Effector memory CD8-positive, alpha-beta T cell (primary cell): ENCODE measurements at places on chromosomes 12 and 14.
A peak's percentile ranks its signal among the peaks of the same experiment; 100 is the strongest.

DNA sequence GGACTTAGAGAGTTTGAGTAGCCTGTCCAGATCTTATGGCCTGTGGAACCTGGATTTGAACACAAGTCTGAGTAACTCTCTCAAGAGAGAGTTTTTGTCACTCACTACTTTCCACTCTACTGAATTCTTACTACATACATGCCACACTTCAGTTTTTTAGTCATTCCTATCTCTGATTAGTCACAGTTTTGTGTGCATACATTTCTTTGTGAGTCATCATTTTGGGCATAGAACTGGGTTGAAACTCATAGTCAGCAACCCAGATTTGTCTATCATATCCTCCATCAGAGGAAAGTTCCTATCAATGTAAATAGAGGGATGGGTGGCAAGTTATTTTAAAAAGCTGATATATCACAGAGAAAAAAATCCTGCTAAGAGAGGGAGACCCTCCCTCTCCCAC, 42.9 kb downstream of the FLRT2 start:
- no peak for DNase-seq

DNA sequence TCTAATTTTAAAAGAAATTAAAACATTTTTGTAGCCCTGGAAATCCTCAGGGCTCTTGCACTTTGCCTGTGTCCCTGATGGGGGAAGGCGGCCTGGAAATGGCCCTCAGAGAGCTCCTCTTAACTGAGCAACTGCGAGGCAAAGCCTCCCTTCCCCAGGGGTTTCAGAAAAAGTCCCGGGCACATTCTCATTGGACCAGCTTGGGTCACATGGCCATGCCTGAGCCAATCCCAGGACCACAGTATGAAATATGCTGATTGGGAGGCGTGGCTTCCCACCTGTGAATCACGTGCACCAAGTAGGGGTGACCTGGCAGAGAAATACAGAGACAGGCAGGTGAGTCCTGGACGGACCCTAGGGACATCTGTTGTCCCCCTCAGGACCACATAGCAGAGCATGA, 90.4 kb upstream of the SFSWAP start:
- DNase-seq = no peak

DNA sequence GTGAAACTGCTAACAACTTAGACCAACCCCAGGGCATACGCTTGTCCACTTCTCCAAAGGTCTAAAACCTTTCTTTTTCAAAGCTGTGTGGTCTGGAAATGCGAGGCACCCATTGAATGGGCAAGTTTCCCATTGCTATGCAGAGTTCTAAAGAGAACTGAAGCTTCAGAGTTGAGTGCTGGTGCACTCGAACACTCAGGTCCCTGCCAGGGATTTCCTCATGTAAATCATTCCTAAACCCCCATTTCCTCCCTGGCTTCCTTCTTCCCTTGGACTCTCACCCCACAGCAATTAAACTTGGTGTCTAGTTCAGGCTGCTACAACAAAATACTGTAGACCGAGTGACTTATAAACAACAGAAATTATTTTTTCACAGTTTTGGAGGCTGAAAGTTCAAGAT, 2.2 kb upstream of the PXN start:
- no peak for DNase-seq

DNA sequence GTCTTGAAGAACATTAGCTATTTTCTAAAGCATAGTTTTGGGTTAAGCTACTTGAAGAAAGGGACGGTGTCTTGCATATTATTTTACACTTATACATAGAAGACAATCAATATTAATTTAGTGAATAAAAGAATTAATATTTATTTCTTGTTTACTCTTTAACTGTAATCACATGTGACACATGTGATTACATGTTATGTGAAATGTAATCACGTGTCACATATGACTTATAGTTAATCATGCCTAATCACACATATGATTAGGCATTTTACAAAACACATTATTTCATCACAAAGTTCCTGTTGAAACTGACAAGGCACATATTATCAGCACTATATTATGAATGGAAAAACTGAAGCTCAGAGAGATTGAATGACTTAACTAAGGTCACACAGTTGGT, 4.8 kb downstream of the PAH start:
- no peak for DNase-seq

DNA sequence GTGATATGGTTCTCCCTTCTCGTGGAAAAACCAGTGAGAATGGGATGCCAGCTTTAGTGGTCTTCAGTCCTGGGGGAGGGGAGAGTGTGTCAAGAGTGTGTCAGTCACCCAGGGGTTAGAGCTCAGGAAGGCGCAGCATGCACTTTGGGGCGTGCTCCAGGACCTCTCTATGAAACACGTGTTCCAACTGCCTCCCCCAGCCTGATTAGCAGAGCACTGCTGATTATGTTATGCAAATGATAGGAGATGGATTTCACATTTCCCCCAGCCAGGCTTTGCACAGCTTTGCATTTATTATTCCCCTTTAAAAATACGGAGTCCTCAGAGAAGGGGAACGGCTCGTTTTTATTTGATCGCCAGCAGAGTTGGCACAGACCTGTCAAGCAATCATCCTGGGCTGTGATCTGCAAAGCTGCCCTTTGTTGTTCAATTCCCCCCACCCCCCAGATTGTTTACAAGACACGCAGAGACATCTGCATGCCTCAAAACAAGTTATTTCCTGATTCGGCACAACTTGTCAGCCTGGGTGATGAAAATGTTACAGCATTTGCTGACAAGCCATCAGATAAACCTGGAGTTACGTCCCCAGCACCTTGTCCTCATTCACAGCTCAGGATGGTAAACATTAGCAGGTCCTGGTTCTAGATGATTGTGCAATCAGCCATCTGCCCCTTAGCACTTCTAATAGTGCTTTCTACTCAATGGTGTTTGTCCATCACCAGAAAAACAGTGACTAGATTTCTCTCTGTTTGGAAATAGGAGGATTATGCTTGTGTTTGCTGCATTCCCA, 196.5 kb downstream of the NOVA1 start:
- no peak for DNase-seq

DNA sequence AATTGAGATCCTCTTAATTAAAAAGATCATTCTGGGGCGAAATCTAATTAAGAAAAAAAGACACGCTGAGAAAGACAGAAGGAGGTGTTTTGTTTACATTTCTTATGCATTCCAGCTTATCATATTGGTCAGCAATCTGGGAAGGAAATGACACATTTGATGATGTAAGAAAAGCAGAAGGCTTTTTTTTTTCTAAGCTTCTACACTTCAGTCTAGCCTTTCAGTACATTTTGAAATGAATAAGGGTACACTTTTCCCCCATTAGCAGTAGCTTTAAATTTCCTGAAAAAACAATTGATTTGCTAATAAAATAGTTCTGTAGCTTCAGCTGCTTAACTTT, 5.9 kb upstream of the GSC start:
- DNase-seq = no peak

DNA sequence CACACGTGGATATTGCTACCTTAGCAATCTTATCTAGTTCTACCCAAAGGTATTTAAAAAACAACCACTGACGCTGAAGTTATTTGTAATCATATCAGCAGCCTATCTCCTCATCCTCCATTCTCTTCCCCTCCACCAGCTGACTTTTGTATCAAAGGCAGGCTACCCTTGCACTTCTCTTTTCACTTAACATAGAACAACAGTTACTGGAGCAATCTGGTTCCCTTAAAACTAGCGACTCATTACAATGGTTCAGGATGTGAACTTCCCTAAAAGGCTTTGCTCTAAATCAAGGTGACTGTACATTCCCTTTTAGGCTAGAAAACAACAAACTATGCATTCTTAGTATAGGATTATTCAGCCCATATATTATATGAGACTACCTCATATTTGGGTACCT, 404.7 kb downstream of the APAF1 start:
- DNase-seq = no peak

DNA sequence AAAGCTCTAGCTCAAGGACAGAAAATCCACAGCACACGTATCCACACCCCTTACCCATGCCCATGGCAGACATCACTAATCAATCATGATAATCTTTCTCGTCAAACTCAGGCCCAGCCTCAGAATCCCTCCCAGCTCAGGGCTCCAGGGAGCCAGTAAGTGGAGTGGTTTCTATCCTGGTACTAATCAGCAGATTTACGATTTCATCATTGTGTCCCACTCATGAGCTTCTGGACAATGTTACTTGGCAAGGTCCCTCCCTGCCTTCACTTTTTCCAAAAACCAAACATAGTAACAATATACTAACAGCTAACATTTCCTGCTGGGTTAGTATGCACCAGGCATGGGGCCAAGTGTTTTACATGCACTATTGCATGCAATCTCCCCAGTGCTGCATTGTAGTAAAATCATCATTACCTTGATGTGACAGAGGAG, 45.8 kb upstream of the NCOR2 start:
- no peak for DNase-seq

DNA sequence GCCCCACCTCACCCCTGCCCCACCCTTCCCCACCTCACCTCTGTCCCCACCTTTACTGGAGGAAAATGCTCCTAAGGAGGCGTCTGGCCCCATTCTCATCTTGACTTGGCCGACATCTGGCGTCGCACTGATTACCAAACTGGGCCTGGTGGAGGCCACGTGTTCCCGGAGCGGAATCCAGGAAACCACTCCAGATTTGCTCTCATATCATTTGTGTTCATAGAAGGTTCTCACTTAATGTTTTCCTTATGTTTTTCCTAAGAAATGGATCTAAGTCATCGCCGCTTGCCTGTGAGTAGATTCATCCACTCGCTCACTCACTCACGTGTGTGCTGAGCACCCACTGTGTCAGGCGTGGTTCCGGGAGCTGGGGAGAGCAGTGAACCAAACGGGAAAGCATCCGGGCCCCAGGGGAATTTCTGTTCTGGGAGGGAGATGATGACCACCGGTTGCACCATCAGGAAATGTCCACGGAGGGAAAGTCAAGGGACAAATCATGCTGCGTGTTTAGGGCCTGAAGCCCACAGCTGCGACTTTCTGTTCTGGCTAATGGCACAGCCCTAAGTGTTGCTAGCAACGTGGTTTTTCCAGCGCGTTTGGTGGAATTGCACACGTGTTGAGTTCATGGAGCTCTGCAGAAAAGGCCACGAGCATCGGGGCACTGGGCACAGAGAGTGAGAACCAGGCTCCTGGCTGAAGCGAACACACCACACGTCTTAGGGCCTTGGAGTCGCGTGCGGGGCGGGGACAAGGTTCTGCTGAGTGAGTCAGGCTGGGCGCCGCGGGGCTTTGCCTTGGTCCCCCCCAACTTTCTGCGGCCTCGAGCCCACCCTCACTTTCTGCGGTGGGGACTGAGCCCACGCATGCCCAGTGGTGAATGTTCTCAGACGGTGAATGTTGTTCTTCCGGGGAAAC, 57.7 kb downstream of the ADGRD1 start:
- no peak for DNase-seq

DNA sequence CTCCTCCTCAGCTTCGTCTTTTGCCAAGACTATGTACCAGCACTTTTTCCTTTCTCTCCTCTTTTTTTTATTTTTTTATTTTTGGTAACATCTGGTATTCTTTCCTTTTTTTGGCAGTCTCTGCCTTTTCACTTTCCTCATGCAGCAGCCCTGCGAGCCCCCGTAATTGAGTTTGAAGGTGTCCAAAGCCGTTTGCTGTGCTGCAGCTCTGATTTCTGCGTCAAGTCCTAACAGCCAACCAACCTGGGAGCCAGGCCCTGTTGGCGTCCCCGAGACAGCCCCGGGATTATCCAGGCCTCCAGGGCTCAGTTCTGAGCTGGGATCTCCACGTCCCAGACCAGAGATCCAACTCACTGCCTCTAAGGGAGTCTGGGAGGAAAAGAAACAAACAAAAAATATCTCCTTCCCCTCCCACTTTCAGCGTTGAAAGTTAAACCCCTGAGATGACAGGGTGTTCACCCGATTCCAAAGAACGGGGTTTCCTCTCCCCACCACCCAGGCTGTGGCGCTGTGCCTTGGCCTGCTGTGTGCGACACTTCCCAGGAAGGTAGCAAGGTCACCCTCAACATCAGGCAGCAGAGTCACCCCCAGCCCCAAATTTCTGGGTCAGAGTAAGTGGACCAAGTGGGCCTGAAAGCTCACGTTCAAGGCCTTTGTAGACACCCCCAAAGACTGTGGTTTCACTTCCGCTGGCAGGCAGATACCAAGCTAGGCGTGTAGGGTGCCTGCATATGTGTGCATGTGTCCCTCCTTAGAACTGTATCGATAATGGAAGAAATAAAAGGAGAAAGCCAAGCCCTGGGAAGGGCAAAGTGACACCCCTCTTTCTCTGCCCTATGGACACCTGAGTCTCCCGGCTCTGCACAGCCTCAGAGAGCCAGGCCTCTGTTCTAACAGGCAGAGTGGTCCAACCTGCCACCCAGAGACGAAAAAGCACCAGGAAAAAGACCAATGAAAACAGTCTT, 11.1 kb downstream of the BCL11B start:
- peak; percentile 58 for DNase-seq

GRCh38 chr14:103023881-103024473, 33.4 kb downstream of the CDC42BPB start:
- DNase-seq = no peak

- no peak for DNase-seq
These were observed 119.8 kb downstream of the KICS2 start for GRCh38 chr12:64102339-64102738.

- no peak for DNase-seq
These were observed 1.9 kb upstream of the GPR33 start for GRCh38 chr14:31489691-31490090.

DNA sequence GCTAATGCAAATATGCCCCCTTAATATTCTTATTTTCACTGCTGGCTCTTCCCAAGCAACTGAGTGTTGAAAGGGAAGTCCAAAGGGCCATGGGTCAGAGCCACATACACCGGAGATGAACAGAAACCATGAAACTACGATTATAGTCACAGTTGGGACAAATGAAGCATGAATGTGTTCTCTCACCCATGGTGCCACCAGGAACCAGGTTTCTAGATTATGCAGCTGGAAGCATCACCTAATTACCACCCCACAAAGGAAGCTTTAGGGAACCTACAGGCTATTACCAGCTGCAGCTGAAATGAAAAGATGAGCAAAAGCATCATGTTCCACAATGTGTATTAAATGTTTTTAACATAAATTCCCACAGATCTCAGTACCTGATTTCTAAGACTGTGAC, 15.4 kb downstream of the TMTC1 start:
- no peak for DNase-seq

DNA sequence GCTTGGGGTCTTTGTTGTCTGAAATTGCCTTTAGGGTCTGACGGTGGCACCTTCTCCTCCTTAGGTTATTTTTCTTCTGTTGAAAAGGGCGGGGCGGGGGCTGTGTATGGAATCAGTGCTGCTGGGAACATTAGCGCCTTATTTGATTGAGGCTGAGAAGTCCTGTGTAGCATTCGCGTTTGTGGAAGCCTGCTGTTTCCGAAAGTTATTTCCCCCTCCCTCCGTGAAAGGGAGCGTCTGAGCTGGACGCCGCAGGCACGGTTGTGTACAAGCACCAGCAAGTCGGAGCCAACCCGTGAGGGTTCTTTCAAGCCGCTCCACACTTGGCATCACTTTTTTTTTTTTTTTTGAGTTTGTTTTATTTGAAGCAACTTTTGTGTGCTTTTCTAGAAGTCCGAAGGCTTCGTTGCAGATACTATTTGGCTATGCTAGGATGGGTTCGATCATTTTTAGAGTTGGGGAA, 1.1 kb downstream of the SYNE2 start:
- peak; percentile 49 for DNase-seq
